ENCODE measurements at places on chromosomes 7 and 10. TPM values are rescaled to one million over a fixed set of nuclear protein-coding genes. Genes with fewer than 3 reads are reported as not detected.

Gene PARD3
- 34.4 TPM for polyA plus RNA-seq

Gene CALHM1
- polyA plus RNA-seq = not detected

Gene DLG5
- polyA plus RNA-seq = 16.3 TPM

Gene CHN2
- not detected for polyA plus RNA-seq

Gene CFTR
- 0.16 TPM for polyA plus RNA-seq

Gene TSPAN12
- polyA plus RNA-seq = 3.4 TPM

Gene ITGA8
- polyA plus RNA-seq = 0.25 TPM

Gene COL17A1
- not detected for polyA plus RNA-seq

Gene SYT15
- 0.15 TPM for polyA plus RNA-seq

Gene TMEM213
- polyA plus RNA-seq = not detected

GRCh38 chr7:151742713-151743480, 134.0 kb downstream of the PRKAG2 start:
- DNase-seq = no peak

DNA sequence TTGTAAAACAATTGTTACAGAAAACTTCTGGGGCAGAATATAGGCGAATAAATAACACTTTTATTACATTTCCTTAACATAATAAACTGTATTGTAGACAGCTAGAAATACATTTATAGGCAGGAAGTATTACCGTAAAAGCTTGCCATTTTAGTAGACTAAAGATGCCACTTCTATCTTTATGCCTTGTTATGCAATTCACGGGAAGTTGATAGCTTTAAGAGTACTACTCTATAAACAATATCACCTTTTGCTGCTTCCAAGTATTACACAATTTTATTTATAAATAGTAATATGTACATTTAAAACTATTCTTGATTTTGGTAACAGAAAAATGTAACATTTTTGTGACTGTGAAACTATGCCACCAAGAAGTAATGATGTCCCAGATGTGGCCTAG, 37.9 kb downstream of the PALS2 start:
- DNase-seq = no peak

DNA sequence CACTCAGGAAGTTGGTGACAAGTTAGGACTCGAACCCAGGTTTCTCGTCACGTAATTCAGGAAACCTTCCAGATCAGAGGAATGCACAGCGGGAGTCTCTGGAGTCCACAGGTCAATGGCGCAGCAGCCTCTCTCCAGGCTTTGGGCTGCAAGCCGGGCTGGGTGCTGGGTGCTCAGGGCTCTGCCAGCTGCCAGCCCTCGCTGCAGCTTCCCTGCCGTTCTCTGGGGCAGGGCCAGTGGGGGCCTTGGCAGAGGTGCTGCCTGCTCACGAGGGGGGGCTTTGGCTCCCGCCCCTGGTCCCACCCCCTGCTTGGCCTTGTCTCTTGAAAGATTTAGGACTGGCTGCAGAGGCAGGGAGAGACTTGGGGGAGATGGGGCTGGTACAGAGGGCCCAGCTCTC, at the start of gene TACR2:
Gene TACR2 (minus strand): TSS at position 224 of the 400 bp plus-strand sequence. CDS start 595 bp downstream, outside the sequence.
- DNase-seq = no peak

DNA sequence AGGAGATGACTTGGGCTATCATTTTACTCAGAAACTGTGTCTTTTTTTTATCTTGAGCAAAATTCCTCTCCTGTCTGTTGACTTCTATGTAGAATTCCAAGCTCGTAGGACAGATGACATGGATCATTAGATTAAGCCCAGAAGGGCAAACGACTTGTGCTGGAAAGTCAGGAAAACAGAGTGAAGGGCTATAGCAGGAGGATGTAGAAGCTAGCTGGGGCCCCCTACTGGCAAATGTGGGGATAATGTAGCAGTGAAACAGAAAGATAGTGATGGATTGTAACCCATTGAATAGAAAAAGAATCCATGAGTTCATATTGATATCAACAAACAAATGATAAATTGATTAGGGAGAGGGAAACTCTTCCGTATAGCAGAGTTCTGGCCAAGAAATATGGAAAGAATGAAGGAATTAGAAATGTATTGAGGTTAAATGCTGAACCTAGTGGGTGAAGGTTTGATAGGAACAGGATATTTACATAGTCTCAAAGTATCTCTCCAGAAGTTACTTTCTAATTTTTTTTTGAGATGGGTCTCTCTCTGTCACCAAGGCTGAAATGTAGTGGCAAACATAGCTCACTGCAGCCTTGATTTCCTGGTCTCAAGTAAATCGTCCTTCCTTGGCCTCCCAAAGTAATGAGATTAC, 103.6 kb downstream of the LYZL1 start:
- DNase-seq = no peak

DNA sequence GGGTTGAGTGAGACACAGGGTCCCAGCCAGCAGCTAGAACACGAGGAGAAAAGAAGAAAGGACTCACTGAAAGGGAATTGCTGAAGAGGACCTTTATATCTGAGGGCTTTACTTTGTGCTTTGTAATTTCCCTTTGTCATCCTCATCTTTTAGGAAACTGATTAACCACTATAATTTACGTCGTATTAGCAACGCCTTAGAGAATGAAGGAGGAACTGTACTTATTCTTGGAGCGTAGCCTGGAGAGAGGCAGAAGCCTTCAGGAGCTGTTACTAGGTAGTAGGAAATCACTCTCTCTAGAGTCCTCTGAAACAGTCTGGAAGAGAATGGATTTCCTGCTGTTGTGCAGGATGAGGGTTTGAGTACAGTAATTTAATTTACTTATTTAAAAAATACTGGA, 101.0 kb upstream of the STEAP1B start:
- no peak for DNase-seq

DNA sequence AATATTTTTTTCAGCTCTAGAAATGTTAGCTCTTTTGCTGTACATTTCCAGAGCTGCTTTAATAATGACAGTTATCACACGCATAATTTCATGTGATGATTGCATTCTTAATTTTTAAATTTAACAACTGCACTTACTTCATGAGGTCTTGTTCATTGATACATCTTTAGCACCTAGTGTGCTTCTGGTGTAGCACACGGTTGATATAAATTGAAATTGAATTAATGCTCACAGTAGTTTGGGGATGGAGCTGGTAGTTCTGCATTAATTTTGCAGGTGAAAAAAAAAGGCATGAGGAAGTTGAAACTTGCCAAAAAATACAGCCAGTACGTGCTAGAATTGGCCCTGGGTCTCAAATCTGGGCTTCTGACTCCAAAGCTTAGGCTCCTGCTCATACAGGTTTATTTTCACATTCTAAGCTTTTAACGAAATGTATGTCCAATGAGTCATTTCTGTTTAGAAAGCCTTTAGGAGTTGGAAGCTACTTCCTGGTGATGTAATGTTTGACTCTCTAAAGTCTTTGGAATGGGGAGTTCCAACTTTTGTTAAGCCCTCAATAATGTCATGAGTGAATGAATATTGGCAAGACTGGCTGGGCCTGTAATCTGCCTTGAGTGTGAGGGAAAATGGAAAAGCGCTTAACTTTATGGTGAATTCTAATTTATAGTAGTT, 62.5 kb downstream of the DAGLB start:
- peak; percentile 86 for DNase-seq

GRCh38 chr7:100087055-100087750, 1.6 kb upstream of the COPS6 start:
- DNase-seq = peak; percentile 98

- DNase-seq = no peak
Measured at GRCh38 chr10:132582137-132582536, 44.5 kb downstream of the INPP5A start.
